ENCODE measurements at places on chromosomes 13 and 19.

GRCh38 chr13:99418103-99418842 lies 83.0 kb upstream of the TM9SF2 start:
- no peak overlapping the region for H3K4me3 ChIP-seq
- no peaks in the 10 kb centered on the region for H3K36me3 ChIP-seq
- no peak for DNase-seq
- H3K4me1 ChIP-seq = no peaks in the 10 kb centered on the region

DNA sequence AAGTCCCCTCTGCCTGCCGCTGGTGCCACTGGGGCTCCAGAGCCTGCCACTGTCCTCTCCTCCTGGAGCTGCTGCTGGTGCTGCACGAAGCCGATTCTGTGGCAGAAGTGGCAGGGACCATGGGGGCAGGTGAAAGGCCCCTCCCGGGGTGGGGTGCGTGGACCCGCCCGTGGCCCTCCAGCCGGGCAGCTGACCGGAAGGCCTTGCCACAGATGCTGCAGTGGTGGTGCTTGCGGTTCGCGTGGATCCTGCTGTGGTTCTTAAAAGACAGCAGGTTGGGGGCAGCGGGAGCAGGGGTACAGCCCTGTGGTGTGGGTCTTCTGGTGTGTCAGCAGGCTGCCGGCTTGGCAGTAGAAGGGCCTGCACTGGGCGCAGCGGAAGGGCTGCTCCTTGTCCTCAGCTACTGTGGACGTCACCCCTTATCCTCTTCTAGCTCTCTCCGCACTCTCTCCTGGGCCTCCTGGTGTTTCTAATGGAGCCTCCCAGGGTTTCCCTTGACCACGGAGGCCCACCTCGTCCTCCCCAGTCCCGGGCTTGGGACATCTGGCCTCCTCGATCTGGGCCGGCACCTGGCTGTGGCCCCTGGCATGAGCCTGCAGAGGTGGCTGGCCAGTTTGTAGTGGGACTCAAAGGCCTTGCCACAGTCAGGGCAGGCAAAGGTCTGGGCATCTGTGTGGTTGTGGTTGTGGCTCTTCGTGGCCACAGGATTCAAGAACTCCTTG lies 380.4 kb downstream of the OLFM4 start:
- H3K4me1 ChIP-seq = no peaks in the 10 kb centered on the region
- no peaks in the 10 kb centered on the region for H3K27me3 ChIP-seq
- DNase-seq = no peak
- H3K4me3 ChIP-seq = no peak overlapping the region

DNA sequence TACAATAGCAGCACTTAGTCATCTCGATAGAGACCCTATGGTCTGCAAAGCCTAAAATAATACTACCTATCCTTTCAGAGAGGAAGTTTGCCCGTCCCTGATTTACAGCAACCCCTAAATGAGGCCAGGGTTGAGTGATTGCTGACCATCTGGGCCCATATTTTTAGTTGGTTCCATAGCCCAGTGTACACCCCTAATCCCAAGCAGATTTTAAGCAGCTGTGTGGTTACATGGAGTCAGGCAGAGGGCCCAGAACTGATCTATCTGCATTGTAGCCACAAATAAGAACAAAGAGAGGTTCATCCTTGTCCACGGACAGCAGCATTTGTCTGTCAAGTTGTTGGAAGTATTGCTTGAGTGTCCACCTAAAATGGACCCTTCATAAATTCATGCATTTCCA lies 148.2 kb downstream of the DCT start:
- no peak overlapping the region for H3K27ac ChIP-seq
- no peak for DNase-seq
- no peak overlapping the region for H3K4me3 ChIP-seq
- H3K4me1 ChIP-seq = peaks cover 30% of the 10 kb centered on the region
- no peaks in the 10 kb centered on the region for H3K27me3 ChIP-seq

DNA sequence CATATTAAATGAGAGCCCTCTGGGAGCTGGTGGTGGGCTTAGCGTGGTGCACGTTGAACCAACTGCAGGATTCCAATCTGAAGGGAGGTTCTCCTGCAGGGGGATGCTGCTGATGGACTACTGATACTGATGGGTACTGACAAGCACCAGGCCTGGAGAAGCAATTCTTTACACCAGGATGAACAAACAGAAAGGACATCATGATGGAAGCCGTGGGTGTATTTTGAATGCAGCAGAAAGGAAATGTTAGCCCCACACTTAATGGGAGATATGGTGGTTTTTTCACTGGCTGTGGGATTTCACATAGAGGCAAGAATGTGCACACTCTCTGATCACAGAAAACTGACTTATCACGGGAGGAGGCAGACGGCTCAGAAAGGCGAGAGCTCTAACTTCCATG lies 299.7 kb downstream of the TEX29 start:
- no peaks in the 10 kb centered on the region for H3K27me3 ChIP-seq
- no peaks in the 10 kb centered on the region for H3K36me3 ChIP-seq
- H3K27ac ChIP-seq = no peak overlapping the region
- H3K4me1 ChIP-seq = no peaks in the 10 kb centered on the region

DNA sequence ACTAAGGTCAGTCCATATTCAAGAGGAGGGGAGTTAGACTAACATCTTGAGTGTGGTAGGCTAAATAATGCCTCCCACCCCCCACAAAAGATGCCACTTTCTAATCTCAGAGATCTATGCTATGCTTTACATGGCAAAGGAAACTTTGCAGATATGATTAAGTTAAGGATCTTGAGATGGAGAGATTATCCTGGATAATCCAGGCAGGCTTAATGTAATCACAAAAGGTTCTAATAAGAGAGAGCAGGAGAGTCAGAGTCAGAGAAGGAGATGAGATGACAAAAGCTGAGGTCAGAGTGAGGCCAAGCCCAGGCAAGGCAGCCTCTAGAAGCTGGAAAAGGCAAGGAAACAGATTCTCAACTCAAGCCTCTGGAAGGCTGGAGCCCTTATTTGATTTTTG lies 1011.6 kb downstream of the PCDH9 start:
- H3K4me1 ChIP-seq = no peaks in the 10 kb centered on the region
- H3K27me3 ChIP-seq = no peaks in the 10 kb centered on the region
- no peak overlapping the region for H3K27ac ChIP-seq

DNA sequence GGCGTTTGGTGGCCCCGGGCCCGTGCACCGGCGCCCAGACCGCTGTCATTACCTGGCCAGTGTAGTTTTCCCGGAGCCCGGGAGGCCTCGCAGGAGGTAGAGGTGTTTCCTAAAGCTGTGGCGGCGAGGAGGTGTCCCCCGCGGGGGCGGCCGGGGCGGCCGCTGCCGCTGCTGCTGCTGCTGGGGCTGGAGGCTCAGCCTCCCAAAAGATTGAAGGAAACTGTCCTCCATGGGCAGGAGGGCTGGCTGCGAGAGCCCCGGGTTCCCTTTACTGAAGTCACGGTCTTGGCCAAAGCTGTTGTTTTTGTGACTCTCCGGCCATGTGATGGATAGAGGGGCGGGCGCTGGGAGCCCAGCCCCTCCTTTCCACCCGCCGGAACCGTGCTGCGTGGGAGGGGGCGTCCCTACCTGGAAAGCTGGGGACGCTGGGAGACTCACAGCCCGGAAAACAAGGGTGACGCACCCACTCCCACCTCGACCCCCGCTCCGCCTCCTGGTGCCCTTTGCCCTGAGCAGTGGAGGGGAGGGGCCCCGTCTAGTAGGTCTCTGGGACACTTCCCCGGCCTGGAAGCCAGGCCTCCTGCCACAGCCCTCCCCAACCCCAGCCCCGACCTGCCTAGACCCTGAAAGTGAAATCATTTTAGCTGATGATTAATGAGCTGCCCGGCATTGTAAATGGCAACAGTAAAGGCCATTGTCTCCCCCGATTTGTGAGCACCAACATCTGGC lies at the start of gene N4BP2L1:
Gene N4BP2L1 (minus strand): TSS at position 279 of the 729 bp plus-strand sequence. CDS start 48 bp downstream, at position 231.
- DNase-seq = no peak
- H3K27ac ChIP-seq = no peak within 1 kb of the TSS
- H3K36me3 ChIP-seq = peaks cover 3% of the 10 kb centered on the region

- no peak overlapping the region for H3K27ac ChIP-seq
- no peaks in the 10 kb centered on the region for H3K27me3 ChIP-seq
- H3K4me3 ChIP-seq = no peak overlapping the region
- H3K36me3 ChIP-seq = no peaks in the 10 kb centered on the region
- DNase-seq = no peak
These were observed 16.9 kb downstream of the GPC6 start for GRCh38 chr13:93243375-93244063.

- no peak overlapping the region for H3K4me3 ChIP-seq
- no peaks in the 10 kb centered on the region for H3K27me3 ChIP-seq
- DNase-seq = no peak
These were observed 38.8 kb downstream of the CCDC169 start for GRCh38 chr13:36258831-36259230.

- no peak for DNase-seq
- H3K27me3 ChIP-seq = no peaks in the 10 kb centered on the region
- H3K27ac ChIP-seq = peak overlapping the region; percentile 33
- H3K36me3 ChIP-seq = peaks cover 24% of the 10 kb centered on the region
These were observed 28.1 kb upstream of the WDR18 start for GRCh38 chr19:955803-956765.

- H3K27ac ChIP-seq = no peak overlapping the region
- H3K36me3 ChIP-seq = peaks cover 26% of the 10 kb centered on the region
- DNase-seq = no peak
- no peaks in the 10 kb centered on the region for H3K4me1 ChIP-seq
- no peaks in the 10 kb centered on the region for H3K27me3 ChIP-seq
- no peak overlapping the region for H3K4me3 ChIP-seq
These were observed 69.8 kb downstream of the DPY19L3 start for GRCh38 chr19:32475141-32476031.

GRCh38 chr19:37817180-37817981 lies 38.0 kb upstream of the ZNF573 start:
- H3K36me3 ChIP-seq = no peaks in the 10 kb centered on the region
- peak overlapping the region; percentile 48 for H3K4me3 ChIP-seq
- H3K4me1 ChIP-seq = 0 out of 2 replicates have a peak, but pooled peaks cover 1% of the 10 kb centered on the region
- peak; percentile 3 for DNase-seq
- H3K27ac ChIP-seq = no peak overlapping the region

- no peak for DNase-seq
- no peaks in the 10 kb centered on the region for H3K36me3 ChIP-seq
- H3K27ac ChIP-seq = no peak overlapping the region
- H3K4me1 ChIP-seq = no peaks in the 10 kb centered on the region
- no peak overlapping the region for H3K4me3 ChIP-seq
These were observed 23.5 kb downstream of the MTUS2 start for GRCh38 chr13:28843639-28844038.

- H3K27me3 ChIP-seq = no peaks in the 10 kb centered on the region
- DNase-seq = peak; percentile 79
- peaks cover 41% of the 10 kb centered on the region for H3K36me3 ChIP-seq
- peak overlapping the region; percentile 20 for H3K27ac ChIP-seq
- H3K4me3 ChIP-seq = peak overlapping the region; percentile 0
- peaks cover 19% of the 10 kb centered on the region for H3K4me1 ChIP-seq
These were observed 22.8 kb upstream of the NDUFS7 start for GRCh38 chr19:1360818-1361461.

GRCh38 chr19:6056801-6057650 lies 53.3 kb downstream of the RFX2 start:
- H3K27ac ChIP-seq = peak overlapping the region; percentile 66
- peaks cover 16% of the 10 kb centered on the region for H3K4me1 ChIP-seq
- H3K4me3 ChIP-seq = no peak overlapping the region
- no peaks in the 10 kb centered on the region for H3K36me3 ChIP-seq
- DNase-seq = peak; percentile 91

DNA sequence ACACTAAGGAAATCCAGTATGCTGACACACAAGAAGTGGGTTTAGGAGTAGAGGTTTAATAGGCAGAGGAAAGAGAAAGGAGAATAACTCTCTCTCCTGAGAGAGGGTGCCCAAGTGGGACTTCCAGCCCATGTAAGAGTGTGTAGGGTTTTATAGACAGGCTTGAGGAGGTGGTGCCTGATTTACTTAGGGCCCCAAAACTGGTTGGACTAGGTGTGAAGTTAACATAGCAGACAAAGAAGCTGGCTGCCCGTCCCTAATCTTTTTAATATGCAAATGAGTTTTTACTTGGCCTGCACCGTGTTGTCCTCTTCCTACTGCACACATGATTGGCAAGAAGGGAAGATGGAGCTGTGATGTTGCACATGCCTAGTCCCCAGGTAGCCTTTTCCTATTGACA lies 752.5 kb upstream of the SLITRK5 start:
- no peak overlapping the region for H3K27ac ChIP-seq
- H3K36me3 ChIP-seq = no peaks in the 10 kb centered on the region
- no peak overlapping the region for H3K4me3 ChIP-seq
- DNase-seq = no peak

- no peak overlapping the region for H3K4me3 ChIP-seq
- H3K36me3 ChIP-seq = no peaks in the 10 kb centered on the region
- no peak for DNase-seq
- H3K4me1 ChIP-seq = no peaks in the 10 kb centered on the region
These were observed 106.4 kb upstream of the UBL3 start for GRCh38 chr13:29956853-29957252.

- no peak overlapping the region for H3K4me3 ChIP-seq
- no peak for DNase-seq
- H3K27me3 ChIP-seq = no peaks in the 10 kb centered on the region
- no peak overlapping the region for H3K27ac ChIP-seq
- H3K36me3 ChIP-seq = peaks cover 19% of the 10 kb centered on the region
- no peaks in the 10 kb centered on the region for H3K4me1 ChIP-seq
These were observed 21.8 kb downstream of the DCAF15 start for GRCh38 chr19:13974073-13974472.
